GM13977 (cell line): ENCODE measurements at places on chromosomes 5 and 9.

GRCh38 chr9:121225240-121225639 is 23.6 kb upstream of the RAB14 start:
- DNase-seq, result no peak

GRCh38 chr5:142293486-142293885 is 31.3 kb downstream of the SPRY4 start:
- no peak for DNase-seq

DNA sequence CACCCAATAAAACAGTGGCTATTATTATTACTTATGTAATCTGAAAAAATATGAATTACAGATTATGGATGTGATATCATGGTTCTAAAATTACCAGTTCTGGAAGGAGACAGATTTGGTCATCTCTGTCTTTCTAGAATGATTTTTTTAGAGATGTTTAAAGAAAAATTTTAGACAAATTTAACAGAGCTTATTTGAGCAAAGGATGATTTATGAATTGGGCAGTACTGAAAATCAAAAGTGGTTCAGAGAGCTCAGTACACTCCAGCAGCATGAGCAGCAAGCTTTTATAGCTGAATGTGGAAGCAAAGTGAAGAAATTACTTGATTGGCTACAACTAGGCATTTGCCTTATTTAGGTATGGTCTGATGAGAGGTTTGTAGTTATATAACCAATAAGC is 11.0 kb downstream of the CAST start:
- DNase-seq, result no peak

- DNase-seq, result no peak
Measured at GRCh38 chr9:130445268-130445983, 665 bp downstream of the ASS1 start.

DNA sequence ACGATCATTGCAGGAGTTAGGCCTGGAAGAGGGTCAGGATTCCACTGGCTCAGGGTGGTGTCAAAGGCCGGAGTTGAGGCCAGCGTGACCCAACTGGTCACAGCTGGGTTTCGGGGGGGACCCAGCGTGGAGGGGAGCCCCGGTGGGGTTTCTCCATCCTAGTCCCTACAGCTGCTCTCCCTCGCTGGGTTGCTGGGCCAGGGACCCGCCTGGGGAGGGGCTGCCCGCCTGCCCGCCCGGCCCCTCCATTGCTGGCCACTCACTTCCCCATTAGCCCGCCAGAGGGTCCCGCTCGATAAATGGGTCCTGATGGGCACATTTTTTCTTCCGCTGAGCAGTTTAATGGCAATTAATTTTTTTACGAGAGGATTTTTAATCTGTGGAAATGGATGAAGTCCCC is 8.8 kb downstream of the CCDC187 start:
- DNase-seq, result no peak

- no peak for DNase-seq
Measured at GRCh38 chr5:139638736-139639618, 9.2 kb upstream of the CXXC5 start.

DNA sequence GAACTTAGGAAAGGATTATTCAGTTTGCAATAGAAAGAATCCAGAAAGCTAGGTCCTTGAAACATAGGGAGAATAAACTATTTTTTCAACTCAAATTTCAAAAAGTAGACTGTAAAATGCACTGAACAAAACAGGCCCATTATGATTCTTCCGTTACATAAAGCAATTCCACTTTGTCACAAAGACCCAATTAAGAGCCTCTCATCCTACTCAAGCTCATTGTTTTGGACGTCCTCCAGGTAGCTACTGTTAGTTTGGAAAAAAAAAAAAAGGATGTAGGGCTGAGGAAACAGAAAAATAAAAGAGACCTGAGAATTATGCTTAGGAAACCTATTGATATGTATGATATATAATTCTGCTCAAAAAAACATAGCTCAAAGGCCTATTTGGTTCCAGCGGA is 74.0 kb downstream of the DIRAS2 start:
- no peak for DNase-seq

DNA sequence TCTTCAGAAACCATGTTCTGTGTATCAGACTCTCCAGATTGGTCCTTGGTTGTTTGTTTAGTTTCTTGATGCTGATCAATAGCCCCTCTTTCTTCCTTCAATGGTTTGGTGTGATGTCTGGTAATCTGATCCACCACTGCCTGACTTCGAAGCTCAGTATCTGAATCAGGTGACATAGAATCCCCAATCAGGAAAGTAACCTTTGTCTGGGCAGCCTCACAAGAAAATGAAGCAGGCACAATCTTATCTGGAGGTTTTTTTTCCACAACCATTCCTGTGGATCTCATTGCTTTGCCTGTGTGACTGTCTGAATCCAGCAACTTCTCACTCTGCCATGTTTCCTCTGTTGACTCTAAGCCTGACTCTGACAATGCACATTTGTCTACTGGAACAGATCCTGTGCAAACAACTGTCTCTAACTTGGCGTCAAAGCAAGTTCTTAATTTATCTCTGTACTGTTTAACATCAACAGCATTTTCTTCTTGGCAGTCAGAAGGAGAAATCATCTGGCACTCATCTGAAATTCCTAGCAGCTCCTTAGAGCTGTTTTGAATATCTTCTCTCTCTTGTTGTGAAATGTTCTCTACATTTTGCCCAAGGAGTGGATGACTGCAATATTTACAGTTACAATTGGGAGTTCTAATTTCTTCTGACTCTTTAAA is 37.1 kb upstream of the RAPGEF6 start:
- DNase-seq, result no peak

GRCh38 chr5:117761186-117761585 is 1186.6 kb upstream of the SEMA6A start:
- DNase-seq, result no peak

- DNase-seq, result no peak
Measured at GRCh38 chr5:115962239-115962564, at the start of gene LVRN. TSS of gene LVRN (plus strand) at chr5:115962475. CDS start at chr5:115962618, 143 bp downstream.

- DNase-seq, result no peak
Measured at GRCh38 chr9:36762958-36763357, 190.3 kb downstream of the MELK start.

DNA sequence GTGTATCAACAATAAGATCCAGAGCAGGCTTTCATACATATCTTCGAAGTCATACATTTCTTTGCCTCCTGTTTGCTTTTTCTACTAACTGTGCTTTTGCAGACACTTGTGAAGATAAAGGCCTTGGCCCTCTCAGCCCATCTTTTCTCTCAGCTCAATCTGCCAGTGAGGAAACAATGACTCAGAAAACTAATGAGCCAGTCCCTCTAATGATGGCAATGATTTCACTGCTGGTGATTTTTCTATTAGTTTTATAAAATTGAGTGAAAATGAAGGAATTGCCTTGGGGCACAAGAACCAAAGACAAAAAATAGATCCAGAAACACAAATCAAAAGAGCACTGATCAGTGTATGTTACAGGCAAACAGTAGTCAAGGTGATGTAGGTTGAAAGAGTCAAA is 167.7 kb upstream of the PPP2R2B start:
- no peak for DNase-seq

- DNase-seq, result no peak
Measured at GRCh38 chr5:16888694-16889124, 47.4 kb downstream of the MYO10 start.

DNA sequence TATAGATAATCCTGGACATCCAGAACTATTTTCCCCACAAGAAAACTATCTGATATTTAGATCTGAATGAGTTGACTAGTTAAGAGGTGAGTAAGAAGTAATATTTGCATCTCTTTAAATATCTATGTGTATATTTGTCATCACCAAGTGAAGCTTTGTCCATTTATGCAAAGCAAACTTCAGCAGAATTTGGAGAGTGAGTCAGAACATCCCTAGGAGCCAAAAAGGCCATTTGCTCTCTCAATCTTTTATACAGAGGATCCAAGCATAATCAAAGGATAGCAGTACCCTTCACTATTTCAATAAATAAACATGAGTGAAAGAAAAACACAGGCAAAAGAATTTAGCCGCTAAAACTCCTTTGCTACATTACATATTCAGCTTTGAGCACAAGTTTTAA is 454.4 kb downstream of the NR2F1-AS1 start:
- DNase-seq, result no peak

DNA sequence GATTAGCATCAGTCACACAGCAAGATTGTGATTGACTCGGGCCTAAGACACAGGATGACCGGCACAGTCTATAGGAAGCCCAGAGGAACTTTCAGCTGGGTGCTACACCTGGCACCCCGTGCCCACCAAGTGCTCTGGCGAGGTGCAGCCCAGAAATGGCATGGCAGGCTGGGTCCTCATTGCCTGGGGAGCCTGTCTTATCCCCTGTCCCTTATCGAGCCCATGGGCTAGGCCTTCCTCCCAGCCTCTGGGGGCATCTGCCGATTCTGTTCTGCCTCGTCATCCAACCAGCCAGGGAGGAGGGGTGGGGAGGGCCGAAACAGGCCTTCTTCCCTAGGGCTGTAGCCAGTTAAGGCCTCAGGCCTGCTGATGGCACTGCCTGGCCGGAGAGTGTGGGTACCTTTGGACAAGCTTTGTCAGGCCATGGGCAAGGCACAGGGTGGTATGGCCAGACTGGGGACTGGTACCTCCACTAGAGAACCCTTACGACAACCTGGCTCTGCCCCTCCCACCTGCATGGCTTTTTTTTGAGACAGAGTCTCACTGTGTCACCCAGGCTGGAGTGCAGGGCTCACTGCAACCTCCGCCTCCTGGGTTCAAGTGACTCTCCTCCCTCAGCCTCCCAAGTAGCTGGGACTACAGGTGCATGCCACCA is 1.6 kb downstream of the GRK6 start:
- no peak for DNase-seq

GRCh38 chr9:34715639-34716215 is 5.8 kb upstream of the CCL21 start:
- no peak for DNase-seq

DNA sequence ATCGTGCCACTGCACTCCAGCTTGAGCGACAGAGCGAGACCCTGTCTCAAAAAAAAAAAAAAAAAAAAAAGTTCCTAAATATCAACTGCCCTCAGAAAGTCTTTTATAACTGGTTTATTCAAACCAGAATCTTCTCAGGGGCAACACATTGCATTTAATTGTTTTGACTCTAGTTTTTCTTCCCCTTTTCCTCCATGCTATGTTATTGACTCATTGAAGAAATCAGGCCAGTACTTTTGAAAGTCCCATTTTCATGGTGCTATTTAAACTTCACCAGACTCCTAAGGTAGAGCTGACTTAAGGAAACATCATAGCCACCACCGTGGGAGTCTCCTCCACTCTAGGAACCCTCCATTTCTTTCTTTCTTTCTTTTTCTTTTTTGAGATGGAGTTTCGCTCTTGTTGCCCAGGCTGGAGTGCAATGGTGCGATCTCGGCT is 83.1 kb upstream of the IL6ST start:
- DNase-seq, result no peak

GRCh38 chr5:113295111-113295539 is 139.7 kb downstream of the TSSK1B start:
- no peak for DNase-seq

DNA sequence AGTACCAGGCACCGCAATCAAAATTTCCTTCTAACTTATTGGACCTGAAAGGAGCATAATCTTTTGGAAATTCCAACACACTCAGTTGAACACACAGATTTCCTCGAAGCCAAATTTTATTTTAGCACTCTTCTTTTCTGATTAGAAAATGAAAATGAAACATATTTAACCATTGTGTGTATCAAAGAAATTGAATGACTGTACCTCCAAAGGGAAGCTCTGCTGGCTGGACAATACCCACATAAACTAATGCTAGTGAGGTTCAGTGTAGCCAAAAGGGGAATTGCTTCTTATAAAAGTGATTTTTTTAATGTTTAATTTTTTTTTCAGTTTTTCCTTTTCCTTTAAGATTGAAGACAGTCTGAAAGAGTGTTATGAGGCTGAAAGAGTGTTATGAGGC is 239.6 kb upstream of the NREP start:
- DNase-seq, result no peak

DNA sequence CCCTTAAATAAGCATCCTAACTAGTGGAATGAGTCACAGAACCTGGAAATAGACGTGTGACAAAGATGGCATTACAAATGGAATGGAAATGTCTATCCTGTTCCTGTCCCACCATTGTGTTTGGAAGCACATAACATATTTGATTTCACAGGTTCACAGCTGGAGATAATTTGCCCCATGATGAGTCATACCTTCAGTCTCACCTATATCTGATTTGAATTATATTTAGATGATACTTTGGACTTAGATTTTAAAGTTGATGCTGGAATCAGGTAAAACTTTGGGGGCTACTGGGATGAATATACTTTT is 92.5 kb downstream of the CEMIP2 start:
- DNase-seq, result no peak

- no peak for DNase-seq
Measured at GRCh38 chr5:115736004-115736689, 80.3 kb downstream of the CDO1 start.
